ENCODE measurements at places on chromosomes 13 and 19.

DNA sequence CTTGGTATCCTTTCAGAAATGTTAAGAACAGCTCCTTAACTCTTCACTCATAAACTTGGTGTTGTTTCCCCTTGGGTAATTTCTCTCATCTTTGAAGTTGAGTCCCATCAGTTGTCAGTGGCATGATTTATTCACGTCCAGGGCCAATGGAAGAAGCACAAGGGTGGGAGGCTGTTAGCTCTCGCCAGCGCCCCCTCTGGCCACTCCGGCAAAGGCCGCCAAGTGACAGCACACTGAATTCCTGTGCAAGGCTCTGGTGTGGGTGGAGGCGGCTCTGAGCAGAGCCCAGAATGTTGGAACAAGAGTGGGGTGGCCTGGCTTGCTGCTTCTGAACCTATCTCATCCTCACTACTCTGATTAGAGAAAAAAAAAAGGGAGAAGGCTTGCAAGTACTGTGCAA, 13.1 kb upstream of the MEDAG start:
- no peak for DNase-seq

- DNase-seq = no peak
Measured at GRCh38 chr19:7482584-7483439, 6.0 kb downstream of the PEX11G start.

- no peak for DNase-seq
Measured at GRCh38 chr19:16283210-16284061, 41.2 kb upstream of the KLF2 start.

DNA sequence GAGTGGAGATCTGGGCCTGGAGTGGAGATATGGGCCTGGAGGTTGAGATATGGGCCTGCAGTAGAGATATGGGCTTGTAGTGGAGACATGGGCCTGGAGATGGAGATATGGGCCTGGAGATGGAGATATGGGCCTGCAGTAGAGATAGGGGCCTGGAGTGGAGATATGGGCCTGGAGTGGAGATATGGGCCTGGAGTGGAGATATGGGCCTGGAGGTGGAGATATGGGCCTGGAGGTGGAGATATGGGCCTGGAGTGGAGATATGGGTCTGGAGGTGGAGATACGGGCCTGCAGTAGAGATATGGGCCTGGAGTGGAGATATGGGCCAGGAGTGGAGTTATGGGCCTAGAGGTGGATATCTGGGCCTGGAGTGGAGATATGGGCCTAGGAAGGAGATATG, 402 bp downstream of the KIR2DL3 start:
- DNase-seq = no peak

- DNase-seq = no peak
Measured at GRCh38 chr19:33469171-33470039, 52.2 kb downstream of the PEPD start.

DNA sequence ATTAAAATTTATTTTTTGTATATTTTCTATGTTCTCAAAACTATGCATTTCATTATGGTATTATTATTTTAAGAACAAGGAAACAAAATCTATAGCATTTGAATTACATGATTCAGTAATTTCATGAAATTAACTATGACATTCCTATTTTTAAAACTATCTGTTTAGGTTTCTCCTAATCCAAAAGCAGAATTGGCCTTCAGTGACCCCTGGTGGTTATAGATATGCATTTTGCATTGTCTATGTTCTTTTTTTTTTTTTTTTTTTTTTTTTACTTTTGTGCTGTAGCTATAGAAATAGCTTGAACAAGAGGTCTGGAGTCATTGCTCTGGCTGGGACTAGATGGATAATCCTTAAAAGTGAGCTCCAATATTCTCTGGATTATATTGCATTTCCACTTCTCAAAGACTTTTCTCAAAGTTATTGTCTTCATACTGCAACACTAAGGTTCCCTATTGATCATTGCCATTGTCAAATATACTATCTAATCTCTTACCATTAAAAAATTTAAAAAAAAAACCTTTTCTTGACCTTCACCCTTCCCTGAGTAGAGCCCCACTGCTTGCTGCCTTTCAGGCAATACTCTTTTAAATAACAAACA, 15.9 kb upstream of the DNAJC3 start:
- DNase-seq = no peak

DNA sequence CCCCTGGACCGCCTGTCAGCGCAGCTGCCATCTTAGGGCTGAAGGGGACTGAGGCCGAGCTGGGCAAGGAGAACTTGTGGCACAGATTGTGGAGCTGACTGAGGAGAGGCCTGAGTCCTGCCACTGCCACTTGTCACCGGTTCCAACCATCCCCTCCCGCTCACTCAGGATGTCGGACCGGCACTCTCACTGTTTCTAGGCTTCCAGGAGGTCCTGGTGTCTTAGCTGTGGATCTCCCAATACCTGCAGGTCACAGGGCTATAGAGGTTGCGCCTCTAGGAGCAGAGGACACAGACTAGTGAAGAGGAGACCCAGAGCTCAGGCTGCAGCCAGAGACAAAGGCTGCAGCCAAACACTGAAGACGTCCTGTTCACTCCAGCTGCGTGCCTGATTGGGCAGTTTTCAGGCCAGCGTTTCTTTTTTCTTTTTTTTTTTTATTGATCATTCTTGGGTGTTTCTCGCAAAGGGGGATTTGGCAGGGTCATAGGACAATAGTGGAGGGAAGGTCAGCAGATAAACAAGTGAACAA, 15.3 kb upstream of the ZNF486 start:
- no peak for DNase-seq

DNA sequence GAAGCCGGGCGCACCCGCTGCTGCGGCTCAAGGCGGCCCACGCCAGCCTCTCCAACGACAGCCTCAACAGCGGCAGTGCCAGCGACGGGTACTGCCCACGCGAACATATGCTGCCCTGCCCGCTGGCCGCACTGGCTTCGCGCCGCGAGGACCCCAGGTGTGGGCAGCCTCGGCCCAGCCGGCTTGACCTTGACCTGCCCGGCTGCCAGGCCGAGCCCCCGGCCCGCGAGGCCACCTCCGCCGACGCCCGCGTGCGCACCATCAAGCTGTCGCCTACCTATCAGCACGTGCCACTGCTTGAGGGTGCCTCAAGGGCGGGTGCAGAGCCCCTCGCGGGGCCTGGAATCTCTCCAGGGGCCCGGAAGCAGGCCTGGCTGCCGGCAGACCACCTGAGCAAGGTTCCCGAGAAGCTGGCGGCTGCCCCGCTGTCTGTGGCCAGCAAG, 13.0 kb downstream of the C19orf25 start:
- no peak for DNase-seq

GRCh38 chr13:75739244-75739868, 103.2 kb downstream of the LMO7 start:
- no peak for DNase-seq

DNA sequence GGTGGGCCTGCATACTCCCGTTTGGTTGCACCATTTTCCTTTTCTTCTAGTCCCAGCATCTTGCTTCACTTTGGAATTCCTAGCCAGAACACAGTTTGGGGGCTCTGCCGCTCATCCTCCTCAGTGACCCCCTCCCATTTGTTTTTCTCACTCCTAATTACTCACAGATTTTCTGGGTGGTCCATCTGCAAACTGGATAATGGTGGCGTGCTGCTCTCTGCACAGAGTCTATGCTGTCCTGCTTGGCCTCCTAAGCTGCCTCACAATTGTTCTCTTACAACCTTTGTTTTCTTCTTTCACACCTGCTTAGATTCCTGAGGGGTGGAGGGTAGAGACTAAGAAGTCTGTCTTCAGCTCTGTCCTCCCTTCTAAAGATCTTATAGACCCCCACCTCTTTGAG, 80.8 kb downstream of the SHISA2 start:
- DNase-seq = no peak

GRCh38 chr13:80141123-80141849, 199.6 kb downstream of the SPRY2 start:
- no peak for DNase-seq

GRCh38 chr19:32874605-32875004, 5.0 kb upstream of the SLC7A9 start:
- DNase-seq = no peak

GRCh38 chr13:98922306-98922705, 55.6 kb downstream of the DOCK9 start:
- DNase-seq = no peak

DNA sequence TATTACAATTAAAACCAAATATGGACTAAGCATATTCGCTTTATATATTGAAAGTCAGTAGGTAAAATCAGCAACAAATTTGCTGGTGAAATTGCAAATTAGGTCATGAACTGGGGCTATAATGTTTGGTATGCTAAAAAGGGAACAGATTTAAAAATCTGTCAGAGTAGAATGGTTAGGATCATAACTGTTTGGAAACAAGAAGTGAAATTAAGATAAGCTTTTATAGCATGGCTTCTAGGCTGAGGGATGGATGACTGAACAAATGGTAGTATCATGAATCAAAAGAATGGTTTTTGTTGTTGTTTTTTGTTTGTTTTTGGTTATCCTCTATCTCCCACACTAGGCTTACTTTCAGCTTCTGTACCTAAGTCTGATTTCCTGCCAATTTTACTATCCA, 1090.4 kb downstream of the PCDH9 start:
- no peak for DNase-seq

DNA sequence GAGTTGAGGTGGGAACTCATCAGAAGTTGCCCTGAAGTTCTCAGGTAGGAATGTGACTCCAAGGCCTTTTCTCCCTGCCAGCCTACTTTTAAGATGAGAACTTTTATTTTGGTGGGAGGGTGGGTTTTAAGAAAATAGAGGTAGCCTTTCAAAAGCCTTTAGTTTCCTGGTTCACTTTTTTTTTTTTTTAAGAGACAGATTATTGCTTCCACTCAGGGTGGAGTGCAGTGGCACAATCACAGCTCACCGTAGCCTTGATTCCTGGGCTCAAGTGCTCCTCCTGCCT, 3.0 kb downstream of the C19orf67 start:
- no peak for DNase-seq

DNA sequence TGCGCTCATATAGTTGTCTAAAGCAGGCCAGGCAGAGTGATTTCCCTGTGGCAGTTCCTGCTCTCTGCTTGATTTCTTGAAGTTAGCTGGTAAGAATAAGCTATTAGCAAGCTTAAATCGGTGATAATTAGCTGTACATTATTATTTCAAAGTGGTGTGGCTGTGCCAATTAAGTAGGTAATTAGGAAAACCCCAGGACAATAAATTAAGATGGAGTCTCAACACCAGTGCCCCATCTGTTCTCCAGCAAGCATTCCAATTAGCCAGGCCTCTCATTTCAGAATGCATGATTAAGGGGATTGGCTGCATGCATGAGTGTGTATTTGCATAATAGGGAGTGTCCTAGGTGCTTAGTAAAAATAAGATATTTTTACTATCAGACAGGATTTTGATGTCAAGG, 342.3 kb downstream of the GPC5 start:
- DNase-seq = no peak

GRCh38 chr13:41004875-41005693, 14.0 kb downstream of the ELF1 start:
- DNase-seq = no peak

GRCh38 chr19:3340340-3340739, 26.0 kb upstream of the NFIC start:
- no peak for DNase-seq

DNA sequence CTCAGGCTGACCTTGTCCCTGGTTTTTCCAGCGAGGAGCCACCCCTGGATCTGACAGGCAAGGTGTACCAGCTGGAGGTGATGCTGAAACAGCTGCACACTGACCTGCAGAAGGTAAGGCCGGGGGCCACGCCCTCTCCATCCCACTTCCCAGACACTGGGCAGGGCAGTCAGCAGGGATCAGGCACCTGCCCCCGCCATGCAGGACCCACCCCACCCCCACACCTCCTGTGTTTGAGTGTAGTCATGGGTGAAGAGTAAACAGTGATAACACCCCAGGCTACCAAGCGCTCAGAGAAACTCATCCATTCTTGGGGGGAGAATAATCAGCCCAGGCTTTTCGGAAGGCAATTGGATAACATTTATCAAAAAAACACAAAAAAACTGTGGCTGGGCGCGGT, 19.9 kb downstream of the DPF1 start:
- no peak for DNase-seq

DNA sequence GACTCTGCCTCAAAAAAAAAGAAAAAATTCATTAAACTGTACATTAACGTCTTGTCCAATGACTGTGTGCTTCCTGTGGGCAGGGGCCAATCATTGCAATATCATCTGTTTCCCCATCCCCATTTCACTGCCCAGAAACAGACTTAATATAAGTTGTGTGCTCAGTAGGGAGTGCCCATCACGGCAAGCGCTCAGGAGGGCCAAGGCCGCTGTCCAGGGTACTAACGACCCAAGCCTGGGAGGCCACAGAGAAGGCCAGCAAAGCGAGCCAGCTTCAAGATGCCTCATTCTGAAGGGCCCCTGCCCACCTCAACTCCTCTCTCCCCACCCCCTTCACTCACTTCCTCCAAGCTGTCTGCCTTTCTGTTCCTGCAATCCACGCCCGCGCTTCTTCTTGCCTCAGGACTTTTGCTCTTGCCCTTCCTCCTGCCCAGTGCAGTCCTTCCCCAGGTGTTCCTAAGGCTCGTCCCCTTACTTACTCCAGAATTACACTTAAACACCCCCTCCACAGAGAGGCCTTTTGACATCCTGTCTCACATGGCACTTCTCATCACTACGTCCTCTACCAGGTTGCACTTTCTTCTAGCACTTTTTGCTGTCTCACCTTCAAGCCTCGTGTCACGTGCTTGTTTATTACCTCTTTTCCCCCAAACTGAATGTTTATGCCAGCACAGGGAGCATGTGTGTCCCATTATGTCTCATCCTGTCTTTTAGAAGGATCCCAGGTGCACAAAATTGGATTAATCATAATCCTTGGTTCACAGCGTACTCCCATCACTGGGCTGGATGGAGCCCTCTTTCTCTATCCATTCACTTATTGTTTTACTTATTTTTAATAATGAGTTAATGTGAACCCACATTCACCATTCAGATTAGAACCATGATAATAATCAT, 11.3 kb upstream of the POU2F2 start:
- DNase-seq = no peak

DNA sequence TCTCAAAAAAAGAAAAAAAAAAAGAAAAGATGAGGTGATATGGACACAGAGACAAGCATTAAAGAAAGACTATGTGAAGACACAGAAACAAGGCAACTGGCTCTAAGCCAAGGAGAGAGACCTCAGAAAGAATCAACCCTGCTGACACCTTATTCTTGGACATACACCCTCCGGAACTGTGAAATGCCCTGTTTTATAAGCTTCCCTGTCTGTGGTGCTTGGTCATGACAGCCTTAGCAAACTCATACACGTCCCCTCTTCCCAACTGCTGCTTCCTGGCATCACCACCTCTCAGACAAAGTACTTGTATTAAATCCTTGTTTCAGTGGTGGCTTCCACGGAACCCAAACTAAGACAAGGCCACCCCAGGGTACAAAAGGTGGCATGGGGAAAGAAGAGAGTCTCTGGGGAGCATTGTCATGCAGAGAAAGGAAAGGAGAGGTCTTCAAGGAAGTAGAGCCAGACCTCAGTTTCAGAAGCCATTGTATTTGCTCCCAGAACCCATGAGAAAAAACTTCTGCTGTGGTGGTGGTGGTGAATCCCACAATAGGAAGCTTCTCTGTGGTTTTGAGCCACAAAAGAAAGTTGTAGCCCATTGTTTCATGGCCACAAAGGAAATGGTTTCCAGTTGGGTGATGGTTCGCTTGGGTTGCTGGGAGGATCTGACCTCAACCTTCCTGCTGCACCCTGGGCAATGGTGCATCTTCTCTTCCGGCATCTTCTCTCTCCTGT, 16.3 kb upstream of the TSPAN16 start:
- DNase-seq = no peak

Data from cortex of kidney (tissue), 1 donor.